ENCODE measurements at places on chromosomes 4 and X. TPM values are rescaled to one million over a fixed set of nuclear protein-coding genes. Genes with fewer than 3 reads are reported as not detected.

Gene BEX1
- 0.53 TPM for total RNA-seq

DNA sequence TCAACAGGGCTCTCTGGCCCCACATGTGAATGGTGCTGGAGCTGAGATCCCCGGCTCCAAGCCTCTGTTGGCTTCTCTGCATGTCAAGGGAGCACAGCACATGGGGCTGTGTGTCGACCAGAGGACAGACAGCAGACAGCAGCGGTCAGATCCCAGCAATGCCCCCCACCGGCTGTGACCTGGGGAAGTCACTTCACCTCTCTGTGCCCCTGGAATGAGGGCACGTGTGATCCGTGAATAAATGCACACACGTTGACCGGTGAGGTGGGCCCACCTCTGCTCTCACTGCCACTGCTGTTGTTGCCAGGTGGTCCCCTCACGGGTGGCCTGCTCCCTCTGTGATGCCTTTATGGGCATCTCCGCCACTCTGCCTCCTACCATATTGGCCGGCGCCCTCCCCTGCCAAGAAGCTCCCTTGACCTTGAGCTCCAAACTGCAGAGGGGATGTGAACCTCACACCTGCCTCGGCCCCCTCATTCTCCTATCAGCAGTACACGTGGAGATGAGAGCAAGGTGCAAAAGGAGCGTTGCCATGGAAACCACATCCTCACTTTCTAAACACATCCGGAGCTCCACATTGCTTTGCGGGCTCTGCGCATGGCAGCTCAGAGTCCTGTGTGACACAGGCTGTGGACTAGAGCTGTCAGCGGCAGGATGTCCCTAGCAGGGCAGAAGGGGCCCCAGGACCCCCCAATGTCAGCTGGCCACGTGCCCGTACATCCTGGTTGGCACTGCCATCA is 75.4 kb downstream of the ABLIM2 start:
- no peak overlapping the region for H3K27ac ChIP-seq
- H3K27me3 ChIP-seq = no peaks in the 10 kb centered on the region
- H3K4me3 ChIP-seq = no peak overlapping the region
- H3K36me3 ChIP-seq = no peaks in the 10 kb centered on the region
- H3K4me1 ChIP-seq = no peaks in the 10 kb centered on the region
- no peak for DNase-seq

DNA sequence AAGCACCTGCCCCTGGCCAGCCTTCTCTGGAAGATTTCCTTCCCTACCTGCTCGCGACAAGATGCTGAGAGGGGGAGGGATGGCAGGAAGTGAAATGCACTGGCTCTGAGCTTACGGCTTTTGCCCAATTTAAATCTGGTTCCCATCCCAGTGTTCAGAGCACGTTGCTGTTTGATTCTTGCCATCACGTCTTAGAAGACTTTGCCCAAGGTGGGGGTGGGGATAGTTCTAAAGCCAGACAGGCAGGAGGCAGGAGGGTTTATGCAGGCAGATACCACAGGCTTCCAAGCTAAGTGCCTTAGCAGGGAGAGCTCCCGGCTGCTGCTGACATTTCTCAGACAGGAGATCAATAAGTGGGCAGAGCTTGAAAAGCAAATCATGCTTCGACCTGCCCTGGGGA is 393.9 kb downstream of the MID1IP1 start:
- H3K36me3 ChIP-seq = no peaks in the 10 kb centered on the region
- DNase-seq = no peak
- H3K27ac ChIP-seq = no peak overlapping the region

- H3K4me3 ChIP-seq = no peak overlapping the region
- H3K27me3 ChIP-seq = peaks cover 4% of the 10 kb centered on the region
- H3K36me3 ChIP-seq = no peaks in the 10 kb centered on the region
- DNase-seq = no peak
Observed at GRCh38 chrX:129655547-129656249, 942 bp upstream of the APLN start.

Gene AR
- not detected for total RNA-seq

DNA sequence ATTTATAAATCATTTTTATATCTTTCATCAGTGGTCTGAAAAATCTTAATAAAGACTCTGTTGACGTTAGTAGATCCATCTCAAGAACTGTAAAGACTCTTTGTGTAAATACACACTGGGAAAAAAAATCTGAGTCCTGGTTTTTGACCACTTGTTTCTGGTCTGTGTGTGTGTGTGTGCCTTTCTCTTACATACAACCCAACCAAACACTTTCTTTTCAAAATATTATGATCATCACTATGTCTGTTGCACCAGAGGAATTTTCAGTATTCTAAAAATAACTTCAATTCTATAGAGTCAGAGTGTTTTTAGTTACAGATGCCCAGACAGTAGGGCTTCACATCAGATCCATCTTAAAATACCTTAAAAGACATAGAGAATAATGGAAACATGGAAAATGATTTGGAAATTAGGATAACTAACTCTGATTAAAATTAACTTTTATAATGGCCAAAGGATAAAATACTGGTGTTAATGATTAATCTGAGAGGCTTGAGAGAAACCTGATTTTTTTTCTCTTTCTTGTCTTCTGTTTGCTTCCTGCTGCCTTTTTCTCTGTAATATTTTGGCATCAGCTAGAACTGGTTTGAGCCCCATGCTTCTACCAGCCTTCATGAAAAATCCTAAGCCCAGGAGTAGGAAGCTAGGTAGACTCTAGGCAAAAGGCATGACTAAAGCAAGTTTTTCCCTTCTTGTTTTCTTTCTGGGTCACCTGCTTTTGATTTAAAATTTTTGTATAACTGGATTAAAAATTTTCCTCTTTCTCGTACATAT is 99.7 kb downstream of the ATXN3L start:
- H3K4me1 ChIP-seq = no peaks in the 10 kb centered on the region
- no peaks in the 10 kb centered on the region for H3K27me3 ChIP-seq
- no peak overlapping the region for H3K4me3 ChIP-seq
- no peak for DNase-seq
- H3K27ac ChIP-seq = no peak overlapping the region

GRCh38 chrX:134570899-134571298 is 87.4 kb downstream of the PLAC1 start:
- DNase-seq = no peak
- H3K27me3 ChIP-seq = no peaks in the 10 kb centered on the region
- no peaks in the 10 kb centered on the region for H3K4me1 ChIP-seq

Gene GNRHR
- total RNA-seq = not detected

DNA sequence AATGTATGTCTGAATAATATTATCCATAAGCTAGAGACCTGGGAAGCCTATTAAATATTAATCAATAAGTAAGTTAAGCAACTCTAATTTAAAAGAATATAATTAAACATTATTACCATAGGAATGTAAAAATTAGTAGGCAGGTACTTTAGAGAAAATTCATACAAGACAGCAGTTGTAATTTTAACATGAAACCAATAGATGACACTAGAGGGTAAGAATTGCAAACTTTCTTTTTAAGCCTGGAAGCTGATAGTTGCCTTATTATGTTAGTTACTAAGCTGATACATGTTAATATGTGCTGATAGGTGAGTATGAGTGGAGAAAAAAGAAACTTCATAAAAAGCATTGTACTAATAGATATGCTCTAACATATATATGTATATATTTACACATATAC is 1157.4 kb downstream of the FAM133A start:
- no peaks in the 10 kb centered on the region for H3K4me1 ChIP-seq
- H3K36me3 ChIP-seq = no peaks in the 10 kb centered on the region
- H3K27me3 ChIP-seq = no peaks in the 10 kb centered on the region
- no peak for DNase-seq
- no peak overlapping the region for H3K4me3 ChIP-seq
- no peak overlapping the region for H3K27ac ChIP-seq

Gene MGARP
- not detected for total RNA-seq

Gene SH2D1A
- total RNA-seq = 39.6 TPM

- H3K27me3 ChIP-seq = no peaks in the 10 kb centered on the region
- no peak for DNase-seq
- no peak overlapping the region for H3K4me3 ChIP-seq
- no peak overlapping the region for H3K27ac ChIP-seq
- H3K36me3 ChIP-seq = peaks cover 3% of the 10 kb centered on the region
Observed at GRCh38 chr4:82906469-82906868, 5.9 kb downstream of the THAP9 start.

DNA sequence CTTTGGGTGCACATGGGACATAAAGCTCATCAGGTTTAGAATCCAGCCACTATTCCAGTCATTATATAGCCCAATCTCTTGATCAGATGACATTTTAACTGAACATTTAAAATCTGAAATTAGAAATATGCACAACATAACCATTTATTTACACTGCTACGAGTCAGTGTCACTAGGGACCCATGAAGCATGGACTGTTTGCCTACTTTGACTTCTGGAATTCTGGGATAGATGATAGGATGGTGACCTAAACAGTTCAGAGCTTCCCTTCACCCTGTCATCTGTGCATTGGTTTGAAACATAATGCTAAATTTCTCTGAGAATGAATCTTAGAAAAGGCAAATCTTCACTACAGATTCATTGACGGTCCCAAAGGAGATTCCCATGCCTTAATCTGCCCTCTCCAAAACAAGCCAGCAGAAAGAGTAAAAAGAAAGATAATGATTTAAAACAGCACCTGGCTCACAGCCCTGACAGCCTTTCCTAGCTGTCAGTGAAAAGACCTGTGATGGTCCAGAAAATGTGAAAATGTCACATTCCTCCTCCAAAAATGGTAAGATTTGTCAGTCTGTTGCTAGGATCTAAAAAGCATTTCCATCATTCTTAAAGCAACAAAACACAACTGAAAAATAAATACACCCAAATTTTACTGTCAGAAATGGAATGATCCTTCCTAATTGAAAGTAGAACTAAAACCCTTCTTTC is 18.9 kb upstream of the HERC3 start:
- H3K36me3 ChIP-seq = no peaks in the 10 kb centered on the region
- H3K4me1 ChIP-seq = no peaks in the 10 kb centered on the region
- no peak overlapping the region for H3K4me3 ChIP-seq

GRCh38 chr4:20926529-20926928 is 226.3 kb downstream of the PACRGL start:
- no peak overlapping the region for H3K27ac ChIP-seq
- no peaks in the 10 kb centered on the region for H3K27me3 ChIP-seq
- no peaks in the 10 kb centered on the region for H3K36me3 ChIP-seq
- H3K4me3 ChIP-seq = no peak overlapping the region
- DNase-seq = no peak
